ENCODE measurements at places on chromosomes 6 and 20. TPM values are rescaled to one million over a fixed set of nuclear protein-coding genes. Genes with fewer than 3 reads are reported as not detected.

- no peak for DNase-seq
Observed at GRCh38 chr6:166306378-166307081, 1.7 kb downstream of the PRR18 start.

DNA sequence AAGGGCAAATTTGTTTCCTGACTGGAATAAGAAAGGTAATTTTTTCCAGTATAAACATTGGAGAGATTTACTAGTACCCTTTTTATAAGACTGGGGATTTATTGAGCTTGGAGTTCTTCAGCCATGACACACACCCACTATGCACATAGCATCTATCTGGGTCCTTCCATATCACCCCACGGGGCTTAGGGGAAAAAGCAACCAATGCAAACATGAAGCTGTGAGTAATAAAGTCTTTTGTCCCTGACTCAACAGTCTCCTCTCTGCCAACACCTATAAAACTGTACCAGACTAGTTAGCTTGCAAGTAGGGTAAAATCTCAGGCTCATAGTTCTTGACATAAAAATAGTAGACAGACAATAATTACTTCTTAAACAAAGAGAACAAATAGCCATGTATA is 23.4 kb downstream of the COL21A1 start:
- DNase-seq = no peak

- no peak for DNase-seq
Observed at GRCh38 chr6:165223101-165223500, 86.3 kb downstream of the C6orf118 start.

DNA sequence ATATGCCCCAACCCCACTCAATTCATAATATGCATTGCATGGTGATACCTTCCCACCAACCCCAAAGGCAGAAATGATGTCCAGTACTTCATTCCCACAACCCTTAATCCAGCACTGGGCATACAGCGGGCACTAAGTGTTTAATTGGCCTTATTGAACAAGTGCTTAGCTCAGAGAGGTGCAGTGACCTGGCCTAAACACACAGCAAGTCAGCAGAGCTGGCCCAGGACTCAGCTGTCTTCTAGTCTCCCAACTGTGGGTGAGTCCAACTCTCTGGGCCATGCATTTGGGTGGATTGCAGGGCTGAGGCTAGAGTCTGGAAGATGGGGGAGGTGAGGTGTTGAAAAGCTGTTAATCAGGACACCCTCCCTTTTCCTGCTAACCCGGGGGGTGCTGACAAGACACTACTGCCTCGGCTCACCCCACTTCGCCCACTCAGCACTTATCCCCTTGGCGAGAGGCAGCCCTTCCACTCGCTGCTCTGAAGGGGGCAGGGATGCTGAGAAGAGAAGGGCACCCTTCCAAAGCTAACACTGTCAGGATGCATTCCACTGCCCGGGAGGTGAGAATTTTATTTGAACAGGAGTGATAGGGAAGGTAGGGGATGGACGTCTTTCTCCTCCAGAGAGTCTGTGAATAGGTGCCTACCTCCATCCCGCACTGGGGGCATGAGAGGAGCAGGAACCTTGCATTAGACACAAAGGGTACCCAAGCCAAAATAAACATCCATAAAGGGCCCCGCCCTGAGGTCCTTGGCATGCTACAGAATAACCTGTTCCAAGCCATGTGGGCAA is 14.2 kb downstream of the KCNK5 start:
- DNase-seq = no peak

The RAD21L1 gene
- not detected for total RNA-seq

Measured in Right ventricle myocardium inferior (tissue), 1 donor.